ENCODE measurements at places on chromosomes 11 and 22.
A peak's percentile ranks its signal among the peaks of the same experiment; 100 is the strongest.

GRCh38 chr11:68411501-68411991, 49.0 kb upstream of the PPP6R3 start:
- DNase-seq, result no peak

DNA sequence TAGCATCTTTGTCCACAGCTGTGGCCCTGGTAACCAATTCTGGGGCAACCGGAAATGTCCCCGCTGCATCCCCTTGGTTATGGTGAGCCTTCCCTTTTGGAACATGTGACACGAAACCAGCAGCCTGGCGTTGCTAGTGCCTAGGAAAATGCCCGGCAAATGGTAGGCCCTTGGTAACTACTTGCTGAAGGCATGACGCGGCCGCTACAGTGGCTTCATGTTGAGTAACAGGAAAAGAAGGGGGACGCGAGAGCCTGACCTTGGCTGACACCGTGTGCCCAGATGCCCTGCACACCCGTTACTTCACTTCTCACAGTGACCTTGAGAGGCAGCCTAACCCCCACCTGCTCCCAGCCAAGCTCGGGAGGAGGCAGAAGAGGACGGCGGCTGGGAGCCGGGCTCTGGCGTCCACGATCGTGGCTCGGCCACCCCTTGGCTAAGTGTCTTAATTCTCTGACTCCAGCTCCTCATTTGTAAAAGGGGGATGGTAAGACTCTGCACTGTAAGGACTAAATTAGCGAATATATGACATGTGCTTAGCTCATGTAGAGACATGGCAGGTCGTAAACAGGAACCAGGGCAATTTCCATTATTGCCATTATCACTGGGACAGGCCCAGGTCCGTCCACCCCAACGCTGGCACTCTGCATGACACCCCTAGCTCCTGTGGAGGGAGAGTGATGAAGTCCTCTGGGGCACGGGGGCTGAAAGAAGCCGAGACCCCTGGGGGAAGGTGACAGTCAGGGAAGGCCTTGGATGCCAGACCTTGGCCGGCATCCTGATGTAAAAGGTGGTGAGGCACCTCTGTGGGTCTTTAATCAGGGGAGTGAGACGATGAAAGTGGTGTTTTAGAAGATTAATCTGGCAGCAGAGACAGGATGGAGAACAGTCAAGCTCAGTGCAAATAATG, 18.9 kb downstream of the IFT27 start:
- peak; percentile 48 for DNase-seq

- no peak for DNase-seq
Observed at GRCh38 chr11:93747122-93747521, 5.7 kb downstream of the C11orf54 start.

- DNase-seq, result no peak
Observed at GRCh38 chr11:99638073-99638553, 617.4 kb downstream of the CNTN5 start.

GRCh38 chr11:7581021-7581590, 67.3 kb downstream of the PPFIBP2 start:
- no peak for DNase-seq

DNA sequence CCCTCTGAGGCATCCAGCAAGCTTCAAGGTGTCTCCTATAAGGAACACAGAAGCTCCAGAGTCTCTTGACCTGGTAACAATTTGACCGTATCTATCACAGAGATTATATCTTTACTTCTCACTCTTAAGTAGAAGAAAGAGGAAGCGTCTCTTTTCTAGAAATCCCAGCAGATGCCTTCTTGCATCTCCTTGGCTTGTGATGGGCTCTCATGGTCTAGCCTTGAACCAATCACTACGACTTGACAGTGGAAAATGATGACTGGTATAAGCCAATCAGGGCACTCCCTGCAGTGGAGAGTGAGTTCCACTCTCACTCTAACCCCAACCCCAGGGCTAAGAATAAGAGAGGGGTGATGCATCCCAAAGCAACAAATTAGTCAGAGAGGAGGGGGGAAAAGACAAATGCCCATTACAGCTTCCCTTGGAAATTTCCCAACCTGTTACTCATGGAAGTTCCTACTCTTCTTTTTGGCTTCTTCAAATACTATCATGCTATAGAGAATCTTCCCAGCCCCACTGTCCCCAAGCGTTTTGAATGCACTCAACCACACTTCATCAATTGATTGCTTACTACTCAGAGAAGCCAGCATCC, 293.5 kb downstream of the MN1 start:
- no peak for DNase-seq

GRCh38 chr22:19178065-19178656, 375 bp downstream of the SLC25A1 start:
- no peak for DNase-seq

- DNase-seq, result no peak
Observed at GRCh38 chr11:125942771-125943428, 2.9 kb upstream of the VSIG10L2 start.
